GOT3 (cell line): ENCODE measurements at places on chromosomes 12 and 14.

GRCh38 chr12:29053567-29053966, 95.5 kb upstream of the FAR2 start:
- no peak for DNase-seq

DNA sequence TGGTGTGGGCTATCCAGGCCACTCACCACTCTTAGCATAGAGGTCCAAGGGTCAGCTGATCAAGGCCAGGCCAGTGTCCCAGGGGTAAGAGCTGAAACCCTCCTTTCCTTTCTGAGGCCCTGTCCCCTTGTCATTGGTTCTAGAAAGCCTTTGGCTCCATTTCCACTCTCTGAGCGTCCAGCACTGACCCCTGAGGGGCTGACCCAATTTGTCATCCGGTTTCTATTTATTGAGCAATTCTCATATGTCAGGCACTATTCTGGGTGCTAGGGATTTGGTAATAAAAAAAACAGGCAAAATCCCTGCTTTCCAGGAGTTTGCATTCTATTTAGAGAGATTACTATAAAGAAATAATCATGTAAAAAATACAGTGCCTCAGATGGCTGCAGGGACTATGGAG, 3.4 kb downstream of the KRT77 start:
- DNase-seq, result no peak

GRCh38 chr14:99389174-99389826, 91.4 kb downstream of the SETD3 start:
- DNase-seq, result no peak

DNA sequence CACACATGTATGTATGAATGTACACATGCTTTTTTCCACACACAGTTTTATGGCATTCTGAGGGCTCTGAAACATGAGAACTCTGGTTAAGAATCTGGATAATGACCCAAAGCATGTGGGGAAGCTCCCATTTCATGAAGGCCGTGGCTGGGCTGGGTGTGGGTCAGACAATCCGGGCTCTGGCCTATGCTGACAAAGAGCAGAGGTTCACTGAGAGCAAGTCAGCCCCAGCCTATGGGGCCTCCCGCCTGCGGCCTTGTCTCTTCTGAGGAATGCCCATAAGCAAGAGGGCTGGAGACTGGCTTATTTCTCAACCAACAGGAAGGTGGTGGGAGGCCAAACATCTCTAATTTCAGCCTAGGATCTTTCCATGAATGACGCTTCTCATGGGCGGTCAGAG, 8.5 kb downstream of the MYH6 start:
- no peak for DNase-seq

- no peak for DNase-seq
Observed at GRCh38 chr12:45568808-45569207, 160.7 kb upstream of the ARID2 start.

DNA sequence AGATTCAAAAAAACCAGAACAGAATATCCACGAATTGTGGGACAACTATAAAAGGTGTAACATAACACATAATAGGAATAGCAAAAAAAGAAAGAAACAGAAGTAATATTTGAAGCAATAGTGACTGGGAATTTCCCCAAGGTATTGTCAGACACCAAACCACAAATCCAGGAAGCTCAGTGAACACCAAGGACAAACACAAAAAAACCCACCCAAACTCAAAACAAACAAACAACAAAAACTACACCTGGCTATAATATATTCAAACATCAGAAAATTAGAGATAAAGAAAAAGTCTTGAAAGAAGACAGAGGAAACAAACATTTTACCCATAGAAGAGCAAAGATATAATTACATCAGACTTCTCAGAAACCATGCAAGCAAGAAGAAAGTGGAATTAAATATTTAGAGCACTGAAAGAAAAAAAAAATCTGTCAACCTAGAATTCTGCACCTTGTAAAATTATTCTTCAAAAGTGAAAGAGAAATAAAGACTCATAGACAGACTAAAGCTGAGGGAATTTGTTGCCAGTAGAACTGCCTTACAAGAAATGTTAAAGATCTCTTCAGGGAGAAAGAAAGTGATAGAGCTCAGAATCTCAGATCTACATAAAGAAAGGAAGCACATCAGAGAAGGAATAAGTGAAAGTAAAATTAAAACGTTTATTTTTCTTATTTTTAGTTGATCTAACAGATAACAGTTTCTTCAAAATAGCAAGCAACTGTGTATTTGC, 12.1 kb upstream of the HMGA2 start:
- DNase-seq, result no peak

DNA sequence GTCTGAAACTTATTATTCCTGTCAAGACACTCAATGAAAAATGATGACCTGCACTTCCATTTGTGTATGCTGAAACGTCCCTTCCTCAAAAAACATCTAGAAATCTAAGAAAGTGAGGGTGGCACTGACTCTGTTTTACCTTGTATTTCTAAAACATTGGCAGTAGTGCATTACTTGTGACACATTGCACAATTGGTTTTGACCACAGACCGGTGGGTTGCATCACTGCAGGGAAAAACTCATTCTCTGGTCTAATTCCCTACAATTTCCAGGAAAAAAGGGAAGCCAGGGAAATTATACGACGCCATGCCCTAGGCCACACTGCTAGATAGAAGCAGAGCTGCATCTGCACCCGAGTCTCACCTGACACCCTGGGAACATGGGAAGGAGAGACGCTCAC, 156.7 kb downstream of the NTF3 start:
- DNase-seq, result no peak

- DNase-seq, result no peak
Observed at GRCh38 chr12:25723921-25724491, 170.9 kb upstream of the LMNTD1 start.

DNA sequence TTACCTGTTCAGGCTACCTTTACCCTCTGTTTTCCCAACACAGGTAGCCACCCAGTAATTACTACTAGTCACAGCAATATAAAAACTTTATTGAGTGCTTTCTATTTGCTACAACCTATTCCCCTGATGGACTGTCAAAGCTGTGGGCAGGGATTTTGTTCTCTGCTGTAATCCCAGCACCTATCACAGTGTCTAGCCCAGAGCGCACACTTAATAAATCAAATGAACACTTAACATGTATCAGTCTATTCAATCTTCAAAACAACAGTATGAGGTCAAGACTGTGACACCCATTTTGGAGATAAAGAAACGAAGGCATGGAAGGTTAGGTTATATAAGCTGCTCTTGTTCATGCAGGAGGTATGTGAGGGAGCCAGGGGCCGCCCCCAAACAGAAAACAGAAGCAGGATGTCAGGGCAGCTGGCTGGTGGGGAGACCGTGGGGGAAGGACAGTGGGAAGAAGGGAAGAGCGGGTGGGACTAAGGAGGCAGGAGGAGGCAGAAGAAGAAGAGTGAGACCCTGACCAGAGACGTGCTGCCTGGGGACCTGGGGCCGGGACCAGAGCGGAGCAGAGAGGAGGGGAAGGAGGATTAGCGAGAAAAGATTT, 1.7 kb downstream of the TNFRSF1A start:
- DNase-seq, result no peak

DNA sequence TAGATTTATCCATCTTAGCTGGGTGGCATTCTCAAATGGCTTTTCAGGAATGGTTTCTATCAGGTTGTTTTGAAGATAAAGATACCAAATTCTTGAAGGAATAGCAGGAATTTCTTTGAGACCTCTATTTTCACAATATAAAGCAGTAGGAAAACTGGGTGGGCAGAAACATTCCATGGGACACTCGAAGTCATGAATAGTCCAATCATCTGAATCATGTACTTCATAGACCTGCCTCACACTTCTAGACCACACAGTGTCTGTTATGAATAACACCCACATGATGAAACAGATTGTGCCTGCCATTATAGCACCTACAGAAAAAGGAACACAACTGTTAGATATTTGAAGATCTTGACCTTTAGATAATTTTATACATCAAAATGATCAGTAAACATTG, 1.8 kb downstream of the KERA start:
- DNase-seq, result no peak

DNA sequence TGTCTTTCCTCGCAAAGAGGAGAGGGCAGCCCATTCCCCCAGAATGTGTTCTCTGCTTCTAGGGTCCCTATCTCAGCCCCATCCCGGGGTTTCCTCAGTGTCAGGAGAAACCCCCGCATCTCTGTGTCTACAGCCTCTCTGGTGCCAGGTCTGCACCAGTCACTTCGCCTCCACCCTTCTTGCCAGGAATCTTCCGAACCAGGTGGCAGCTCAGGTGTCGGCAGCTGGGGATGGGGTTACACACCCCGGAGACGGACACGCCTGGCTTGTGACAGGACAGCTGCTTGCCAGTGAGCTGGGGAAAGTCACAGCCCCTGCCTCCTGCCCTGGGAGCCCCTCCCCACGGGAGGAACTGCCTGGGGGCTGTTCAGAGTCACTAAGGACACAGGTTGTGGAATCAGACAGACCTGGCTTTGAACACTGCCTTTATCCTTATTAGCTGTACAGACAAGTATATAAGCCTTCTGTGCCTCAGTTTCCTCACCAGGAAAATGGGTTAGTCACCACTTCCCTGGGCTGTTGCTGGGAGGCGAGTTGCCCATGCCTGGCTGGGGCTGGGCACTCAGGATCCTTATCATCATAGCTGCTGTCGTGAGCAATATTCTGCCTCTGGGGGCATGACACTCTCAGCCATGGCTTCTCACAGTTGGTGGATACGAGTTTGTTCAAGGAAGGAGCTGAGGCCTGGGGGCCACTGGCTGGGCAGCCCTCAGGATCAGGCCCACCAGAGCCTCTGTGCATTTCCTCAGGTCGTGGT, 10.8 kb downstream of the HIP1R start:
- no peak for DNase-seq

DNA sequence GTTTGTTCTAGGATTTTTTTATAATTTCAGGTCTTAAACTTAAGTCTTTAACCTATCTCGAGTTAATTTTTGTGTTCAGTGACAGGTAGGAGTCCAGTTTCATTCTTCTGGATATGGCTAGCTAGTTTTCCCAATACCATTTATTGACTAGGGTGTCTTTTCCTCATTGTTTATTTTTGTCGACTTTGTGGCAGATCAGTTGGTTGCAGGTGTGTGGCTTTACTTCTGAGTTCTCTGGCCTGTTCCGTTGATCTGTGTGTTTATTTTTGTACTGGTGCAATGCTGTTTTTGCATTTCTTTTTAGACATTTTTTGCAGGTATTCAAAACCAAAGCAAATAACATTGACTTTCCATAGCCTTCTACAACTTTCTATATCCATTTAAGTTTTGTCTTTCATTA, 121.7 kb downstream of the ETNK1 start:
- no peak for DNase-seq

- no peak for DNase-seq
Observed at GRCh38 chr12:21296751-21297406, 37.8 kb downstream of the SLCO1A2 start.

- no peak for DNase-seq
Observed at GRCh38 chr12:2806700-2807099, 5.8 kb upstream of the ITFG2 start.

GRCh38 chr12:105477873-105478272, 147.4 kb downstream of the C12orf75 start:
- DNase-seq, result no peak

DNA sequence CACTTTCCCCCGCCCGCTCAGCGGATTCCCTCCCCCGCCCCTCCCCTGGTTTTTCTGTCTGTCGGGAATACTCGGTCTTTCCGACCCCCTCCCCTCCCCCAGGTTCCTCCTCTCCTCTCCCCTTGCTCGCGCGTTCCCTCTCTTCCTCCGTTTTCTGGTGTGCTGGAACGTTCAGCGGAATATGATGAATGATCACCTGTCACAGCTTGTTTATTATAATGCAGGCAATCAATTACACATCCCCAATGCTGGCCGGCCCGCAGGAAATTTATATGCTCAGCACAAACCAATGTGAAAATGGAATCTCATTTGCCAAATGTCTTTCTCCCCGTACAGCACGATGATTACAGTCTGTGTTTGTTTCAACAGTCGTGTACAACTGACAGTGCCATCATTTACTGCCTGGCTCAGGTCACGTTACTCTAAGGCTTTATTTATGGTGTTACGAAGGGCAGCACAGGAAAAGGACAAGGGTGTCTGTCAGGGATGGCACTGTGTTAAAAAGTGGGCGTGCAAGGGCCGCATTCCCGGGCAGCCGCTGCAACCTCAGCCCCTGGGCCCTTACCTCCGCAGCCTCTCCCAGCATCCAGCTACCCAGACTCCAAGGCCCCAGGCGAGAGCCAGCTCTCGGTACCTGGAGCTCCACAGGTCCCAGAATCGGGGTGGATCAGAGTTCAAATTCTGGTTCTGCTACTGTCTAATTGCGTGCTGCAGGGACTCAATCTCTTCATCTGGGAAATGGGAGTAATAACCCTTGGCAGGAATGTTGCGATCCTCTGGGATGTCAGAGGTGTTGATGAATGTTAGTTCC, 24.7 kb upstream of the MAP1LC3B2 start:
- no peak for DNase-seq

- DNase-seq, result no peak
Observed at GRCh38 chr12:1840981-1841425, 20.6 kb downstream of the LRTM2 start.

GRCh38 chr12:120230326-120230973, 29.5 kb upstream of the RPLP0 start:
- DNase-seq, result peak; percentile 32

GRCh38 chr14:46322076-46322475, 329.5 kb downstream of the RPL10L start:
- no peak for DNase-seq

DNA sequence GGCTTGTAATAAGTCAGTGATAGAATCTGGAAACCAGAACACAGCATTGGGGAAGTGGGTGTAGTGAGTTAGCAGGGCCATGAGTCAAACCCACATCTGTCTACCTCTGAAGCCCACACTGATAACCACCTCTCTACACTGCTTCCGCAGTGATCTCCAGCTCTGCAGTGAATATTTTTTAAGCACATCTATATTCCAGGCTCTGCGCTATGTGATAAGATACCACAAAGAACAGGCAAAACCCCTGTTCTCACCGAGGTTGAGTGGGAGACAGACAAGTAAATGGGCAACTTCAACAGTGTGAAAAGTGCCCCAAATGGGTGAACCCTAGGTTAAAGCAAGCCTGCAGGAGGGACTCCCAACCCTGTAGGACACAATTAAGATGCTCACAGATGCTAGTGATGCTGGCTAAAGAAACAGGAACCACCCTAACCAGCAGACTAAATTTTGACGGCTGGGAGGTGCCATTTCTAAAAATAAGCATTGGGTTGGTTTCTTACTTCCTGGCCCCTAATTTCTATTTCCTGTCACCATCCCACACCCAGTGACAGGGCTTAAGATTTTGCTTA, 375.0 kb downstream of the DPF3 start:
- no peak for DNase-seq

DNA sequence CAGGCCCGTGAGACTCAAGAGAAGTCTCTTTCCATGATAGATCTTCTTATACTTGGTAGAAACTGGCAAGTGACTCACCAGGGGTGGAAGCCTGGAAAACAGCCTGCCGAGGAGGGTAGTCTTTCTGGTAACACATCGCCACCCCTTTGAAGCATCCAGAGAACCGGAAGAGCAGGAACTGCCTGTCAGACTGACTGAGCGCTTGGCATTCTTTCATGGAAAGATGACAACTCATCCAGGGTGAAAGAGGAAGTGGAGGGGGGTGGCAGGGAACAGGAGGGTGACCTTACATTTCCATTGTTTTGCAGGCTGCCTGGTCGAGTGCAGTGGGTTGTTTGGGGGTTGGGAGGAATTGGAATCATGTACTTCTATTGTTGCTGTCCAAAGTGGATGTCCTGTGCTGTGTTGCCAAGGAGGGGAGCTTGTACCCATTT, 34.5 kb downstream of the PRKCH start:
- DNase-seq, result peak; percentile 2
